Immature natural killer cell (primary cell): ENCODE measurements at places on chromosomes 1 and 21. TPM values are rescaled to one million over a fixed set of nuclear protein-coding genes. Genes with fewer than 3 reads are reported as not detected.
A peak's percentile ranks its signal among the peaks of the same experiment; 100 is the strongest.

XCL1 gene
- polyA plus RNA-seq = 40.1 TPM

RIT1 gene
- 33.5 TPM for polyA plus RNA-seq

CLCA2 gene
- not detected for polyA plus RNA-seq

FMO3 gene
- polyA plus RNA-seq = not detected

LRRC7 gene
- polyA plus RNA-seq = not detected

CYP2J2 gene
- not detected for polyA plus RNA-seq

KRTAP12-2 gene
- not detected for polyA plus RNA-seq

IFNLR1 gene
- polyA plus RNA-seq = 0.42 TPM

NPHS2 gene
- polyA plus RNA-seq = not detected

FHL3 gene
- 74.1 TPM for polyA plus RNA-seq

PTPN14 gene
- 0.04 TPM for polyA plus RNA-seq

DNA sequence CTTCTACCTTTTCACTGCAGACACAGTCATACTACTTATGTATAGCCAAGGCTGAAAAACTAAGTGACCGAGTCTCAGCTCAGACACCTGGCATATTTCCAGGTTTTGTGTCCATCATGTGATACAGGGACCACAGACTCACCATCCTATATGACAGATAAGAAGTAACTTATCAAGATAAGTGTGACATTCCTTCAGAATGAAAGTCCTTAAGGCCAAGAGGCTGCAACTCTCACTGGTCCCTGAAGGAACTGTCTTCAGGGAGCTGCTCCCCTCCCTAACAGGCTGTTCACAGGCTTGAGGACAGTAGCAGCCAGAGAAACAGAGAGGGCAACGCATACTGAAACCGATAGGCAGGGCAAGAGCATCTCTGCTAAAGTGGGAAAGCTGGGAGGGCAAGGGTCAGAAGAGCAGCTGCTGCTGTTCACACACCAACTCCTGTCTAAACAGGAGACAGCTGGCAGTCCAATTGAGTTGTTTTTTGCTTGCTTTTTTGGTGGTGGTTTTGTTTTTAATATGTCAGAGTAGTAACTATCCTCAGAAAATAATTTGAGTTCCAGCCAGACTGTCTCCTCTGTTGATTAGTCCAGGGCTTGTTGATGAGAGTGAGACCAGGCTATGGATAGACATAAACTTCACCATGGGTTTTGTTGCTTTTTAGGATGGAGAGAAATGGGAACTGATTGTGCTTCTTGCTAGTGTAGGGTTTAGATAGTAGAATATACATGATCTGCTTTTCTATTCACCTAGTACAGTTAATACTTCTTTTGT lies 67.7 kb downstream of the MACF1 start:
- no peaks in the 10 kb centered on the region for H3K27me3 ChIP-seq
- no peak overlapping the region for H3K4me3 ChIP-seq
- peaks cover 4% of the 10 kb centered on the region for H3K36me3 ChIP-seq
- peak overlapping the region; percentile 78 for H3K27ac ChIP-seq
- DNase-seq = no peak

GRCh38 chr1:24890887-24891286 lies 39.2 kb downstream of the RUNX3 start:
- peaks cover 59% of the 10 kb centered on the region for H3K4me1 ChIP-seq
- peaks cover 1% of the 10 kb centered on the region for H3K27me3 ChIP-seq
- H3K27ac ChIP-seq = no peak overlapping the region
- DNase-seq = no peak
- H3K36me3 ChIP-seq = peaks cover 12% of the 10 kb centered on the region

DNA sequence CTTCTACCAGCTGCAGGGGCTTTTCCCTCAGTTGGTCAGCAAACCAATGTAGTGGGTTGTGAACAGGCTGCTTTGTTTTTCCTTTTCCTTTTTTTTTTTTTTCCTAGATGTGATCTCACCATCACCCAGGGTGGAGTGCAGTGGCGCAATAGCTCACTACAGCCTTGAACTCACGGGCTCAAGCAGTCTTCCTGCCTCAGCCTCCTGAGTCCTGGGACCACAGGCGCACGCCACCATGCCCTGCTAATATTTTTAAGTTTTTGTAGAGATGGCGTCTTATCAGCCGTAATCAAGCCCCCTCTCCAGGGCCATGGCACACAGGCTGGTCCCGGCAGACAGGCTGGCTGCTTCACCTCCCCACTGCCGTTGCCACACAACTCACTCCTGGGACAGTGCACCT lies 3.4 kb upstream of the TRIM11 start:
- peaks cover 15% of the 10 kb centered on the region for H3K27me3 ChIP-seq
- DNase-seq = no peak
- H3K4me3 ChIP-seq = peak overlapping the region; percentile 27
- H3K36me3 ChIP-seq = no peaks in the 10 kb centered on the region
- H3K4me1 ChIP-seq = peaks cover 24% of the 10 kb centered on the region

- no peak overlapping the region for H3K27ac ChIP-seq
- peaks cover 4% of the 10 kb centered on the region for H3K36me3 ChIP-seq
- DNase-seq = no peak
Measured at GRCh38 chr1:184025242-184025675, 12.3 kb downstream of the COLGALT2 start.

DNA sequence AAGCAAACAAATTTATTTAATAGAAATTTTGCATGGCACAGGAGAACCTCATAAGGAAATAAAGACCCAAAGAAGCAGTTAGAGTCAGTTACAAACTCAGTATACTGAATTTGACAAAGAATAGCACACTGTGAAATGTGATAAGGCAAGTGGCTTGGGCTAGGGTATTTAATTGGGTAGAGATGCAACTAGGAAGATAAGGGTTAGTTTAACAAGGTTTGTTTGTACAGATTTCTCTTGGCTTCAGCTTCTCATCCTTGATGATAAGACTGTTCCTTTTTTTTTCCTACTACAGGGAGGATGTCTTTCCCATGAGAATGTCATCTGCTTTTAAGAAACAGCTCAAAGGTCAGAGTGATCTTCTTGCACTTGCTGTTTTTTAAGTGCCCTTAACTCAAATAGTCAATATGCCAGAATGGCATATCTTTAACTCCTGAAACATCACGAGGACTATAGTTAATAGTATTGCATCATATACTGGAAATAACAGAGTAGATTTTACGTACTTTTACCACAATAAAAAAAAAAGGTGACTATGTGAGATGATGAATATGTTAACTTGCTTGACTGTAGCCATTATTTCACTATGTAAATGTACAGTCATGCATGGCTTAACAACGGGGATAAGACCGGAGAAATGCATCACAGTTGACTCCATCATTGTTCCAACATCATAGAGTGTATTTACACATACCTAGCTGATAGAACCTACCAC lies 9.2 kb upstream of the TRAF3IP3 start:
- H3K4me1 ChIP-seq = peaks cover 24% of the 10 kb centered on the region
- H3K27ac ChIP-seq = peak overlapping the region; percentile 77
- DNase-seq = no peak

DNA sequence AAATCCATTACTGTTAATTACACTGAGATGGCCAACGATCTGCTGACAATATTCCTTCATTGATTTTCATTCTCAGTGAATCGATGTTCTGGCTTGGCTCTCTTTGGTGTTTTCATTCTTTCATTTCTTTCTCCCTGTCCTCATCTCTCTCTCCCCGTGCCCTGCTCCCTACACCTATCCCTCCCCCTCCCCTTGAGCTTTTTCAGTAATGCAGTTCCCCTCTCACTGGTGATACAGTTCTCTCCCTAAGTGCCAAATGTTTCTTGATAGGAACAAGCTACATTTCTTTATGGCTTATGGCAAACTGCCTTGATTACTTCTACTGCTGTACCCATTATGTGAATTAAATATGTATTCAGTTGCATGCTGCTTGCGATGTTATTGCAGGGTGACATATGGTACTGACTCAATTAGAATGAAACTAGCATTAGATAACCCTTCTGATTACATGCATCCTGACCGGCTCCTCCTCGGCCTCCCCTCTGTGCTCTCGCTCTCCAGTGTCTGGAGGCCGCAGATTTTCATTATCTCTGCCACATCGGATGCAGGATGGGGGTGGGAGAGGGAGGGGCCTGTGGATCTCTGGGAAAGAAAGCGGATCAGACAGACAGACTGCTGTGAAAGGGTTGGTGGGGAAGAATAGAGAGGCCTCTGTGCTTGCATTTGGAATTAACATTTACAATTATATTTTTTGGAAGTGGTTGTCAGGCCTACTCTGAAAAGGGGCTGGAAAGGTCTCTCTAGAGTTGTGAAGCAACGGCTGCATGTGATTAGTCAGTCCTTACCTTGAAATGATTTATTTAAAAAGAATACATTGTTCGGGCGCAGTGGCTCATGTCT lies 130.9 kb downstream of the PBX1 start:
- DNase-seq = no peak
- H3K36me3 ChIP-seq = no peaks in the 10 kb centered on the region
- peaks cover 5% of the 10 kb centered on the region for H3K4me1 ChIP-seq
- peaks cover 3% of the 10 kb centered on the region for H3K27me3 ChIP-seq
- no peak overlapping the region for H3K27ac ChIP-seq

- H3K4me1 ChIP-seq = no peaks in the 10 kb centered on the region
- no peaks in the 10 kb centered on the region for H3K36me3 ChIP-seq
- no peak for DNase-seq
- no peak overlapping the region for H3K27ac ChIP-seq
Measured at GRCh38 chr1:238647877-238648276, 738.5 kb upstream of the CHRM3 start.

- DNase-seq = no peak
- no peak overlapping the region for H3K4me3 ChIP-seq
- peaks cover 7% of the 10 kb centered on the region for H3K27me3 ChIP-seq
- H3K4me1 ChIP-seq = no peaks in the 10 kb centered on the region
Measured at GRCh38 chr1:244210884-244211558, 159.9 kb downstream of the ZBTB18 start.

GRCh38 chr1:10216090-10216749 lies 5.8 kb downstream of the KIF1B start:
- H3K27me3 ChIP-seq = peaks cover 4% of the 10 kb centered on the region
- H3K27ac ChIP-seq = peak overlapping the region; percentile 56
- DNase-seq = no peak
- no peaks in the 10 kb centered on the region for H3K36me3 ChIP-seq
- peaks cover 27% of the 10 kb centered on the region for H3K4me1 ChIP-seq
- H3K4me3 ChIP-seq = peak overlapping the region; percentile 51

GRCh38 chr1:94820936-94821335 lies 779 bp downstream of the SLC44A3 start:
- H3K4me1 ChIP-seq = peaks cover 6% of the 10 kb centered on the region
- no peak overlapping the region for H3K27ac ChIP-seq
- no peaks in the 10 kb centered on the region for H3K36me3 ChIP-seq
- H3K27me3 ChIP-seq = peaks cover 10% of the 10 kb centered on the region

GRCh38 chr1:1799716-1800115 lies 21.4 kb upstream of the NADK start:
- H3K4me1 ChIP-seq = peaks cover 58% of the 10 kb centered on the region
- H3K27me3 ChIP-seq = no peaks in the 10 kb centered on the region
- H3K4me3 ChIP-seq = peak overlapping the region; percentile 2
- peak overlapping the region; percentile 74 for H3K27ac ChIP-seq
- H3K36me3 ChIP-seq = peaks cover 34% of the 10 kb centered on the region
- peak; percentile 25 for DNase-seq

DNA sequence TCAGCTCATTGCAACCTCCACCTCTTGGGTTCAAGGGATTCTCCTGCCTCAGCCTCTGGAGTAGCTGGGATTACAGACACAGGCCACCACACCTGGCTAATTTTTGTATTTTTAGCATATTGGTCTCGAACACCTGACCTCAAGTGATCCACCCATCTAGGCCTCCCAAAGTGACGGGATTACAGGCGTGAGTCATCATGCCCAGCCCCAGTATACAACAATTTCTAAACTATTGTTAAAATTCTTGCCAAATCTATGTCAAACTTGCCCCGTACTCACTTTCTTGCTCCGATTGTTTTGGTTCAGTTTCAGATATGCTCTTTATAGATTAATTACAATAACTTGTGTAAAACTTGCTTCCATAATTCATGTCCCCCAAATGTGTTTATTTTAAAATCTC lies 4.1 kb downstream of the RGS18 start:
- H3K27me3 ChIP-seq = peaks cover 2% of the 10 kb centered on the region
- H3K4me3 ChIP-seq = no peak overlapping the region
- H3K27ac ChIP-seq = no peak overlapping the region

GRCh38 chr21:46317710-46318463 lies 5.8 kb downstream of the C21orf58 start:
- no peak overlapping the region for H3K27ac ChIP-seq
- H3K4me3 ChIP-seq = no peak overlapping the region
- no peak for DNase-seq
- peaks cover 14% of the 10 kb centered on the region for H3K4me1 ChIP-seq
- H3K36me3 ChIP-seq = no peaks in the 10 kb centered on the region
- H3K27me3 ChIP-seq = no peaks in the 10 kb centered on the region

- DNase-seq = no peak
- H3K27me3 ChIP-seq = no peaks in the 10 kb centered on the region
- H3K4me1 ChIP-seq = peaks cover 4% of the 10 kb centered on the region
- no peak overlapping the region for H3K4me3 ChIP-seq
- no peaks in the 10 kb centered on the region for H3K36me3 ChIP-seq
Measured at GRCh38 chr1:5915587-5916571, 76.3 kb downstream of the NPHP4 start.

DNA sequence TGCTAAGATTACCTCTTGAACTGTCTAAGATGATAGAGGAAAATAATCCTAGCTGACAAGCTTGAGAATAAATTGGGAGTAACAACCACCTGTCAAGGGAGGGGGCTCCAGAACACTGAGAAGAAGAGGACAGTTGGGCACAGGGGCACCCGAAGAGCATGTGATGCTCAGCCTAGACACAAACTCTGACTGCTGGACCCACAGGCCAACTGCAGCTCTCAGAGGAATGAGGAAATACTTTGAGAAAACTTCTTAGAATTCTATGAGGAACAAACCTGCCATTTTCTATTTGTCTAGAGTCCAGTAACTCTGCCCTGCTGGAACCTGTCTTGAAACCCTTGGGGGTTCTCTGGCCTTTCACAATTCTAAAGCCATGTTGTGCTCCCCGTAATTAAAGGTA lies 124.1 kb upstream of the KCNK2 start:
- H3K27me3 ChIP-seq = no peaks in the 10 kb centered on the region
- no peaks in the 10 kb centered on the region for H3K36me3 ChIP-seq
- H3K27ac ChIP-seq = no peak overlapping the region
- no peaks in the 10 kb centered on the region for H3K4me1 ChIP-seq

DNA sequence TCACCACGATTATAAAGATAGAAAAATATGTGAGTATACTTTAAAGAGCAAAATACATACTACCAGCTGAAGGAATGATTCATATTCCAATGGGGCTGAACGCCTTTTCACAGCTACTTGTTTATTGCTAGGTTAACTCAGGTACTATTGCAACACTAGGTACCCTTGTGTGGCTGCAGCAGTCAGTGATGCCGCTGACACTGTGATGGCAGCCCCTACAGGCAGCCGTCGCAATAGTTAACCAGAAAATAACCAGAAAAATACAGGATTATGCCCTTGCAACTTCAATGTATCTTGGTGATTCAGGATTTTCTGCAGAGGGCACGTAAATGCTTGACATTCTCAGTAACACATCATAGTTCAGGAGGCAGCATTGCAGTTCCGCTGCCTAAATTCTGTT lies 1.6 kb upstream of the MARK1 start:
- H3K27ac ChIP-seq = no peak overlapping the region
- no peak overlapping the region for H3K4me3 ChIP-seq
- H3K4me1 ChIP-seq = peaks cover 13% of the 10 kb centered on the region
- peaks cover 26% of the 10 kb centered on the region for H3K27me3 ChIP-seq
- DNase-seq = no peak

- H3K4me3 ChIP-seq = peak overlapping the region; percentile 46
- H3K4me1 ChIP-seq = peaks cover 38% of the 10 kb centered on the region
- DNase-seq = peak; percentile 72
- peaks cover 6% of the 10 kb centered on the region for H3K27me3 ChIP-seq
Measured at GRCh38 chr1:172746091-172746949, 87.4 kb downstream of the FASLG start.

- H3K36me3 ChIP-seq = peaks cover 3% of the 10 kb centered on the region
- no peaks in the 10 kb centered on the region for H3K4me1 ChIP-seq
- no peak for DNase-seq
- no peak overlapping the region for H3K27ac ChIP-seq
- H3K27me3 ChIP-seq = peaks cover 13% of the 10 kb centered on the region
Measured at GRCh38 chr1:203443296-203443695, 32.3 kb upstream of the PRELP start.
